Transverse colon (tissue), 4 donors: ENCODE measurements at places on chromosomes 1 and 21.

GRCh38 chr1:5738911-5739462 is 253.2 kb downstream of the NPHP4 start:
- DNase-seq, result no peak

DNA sequence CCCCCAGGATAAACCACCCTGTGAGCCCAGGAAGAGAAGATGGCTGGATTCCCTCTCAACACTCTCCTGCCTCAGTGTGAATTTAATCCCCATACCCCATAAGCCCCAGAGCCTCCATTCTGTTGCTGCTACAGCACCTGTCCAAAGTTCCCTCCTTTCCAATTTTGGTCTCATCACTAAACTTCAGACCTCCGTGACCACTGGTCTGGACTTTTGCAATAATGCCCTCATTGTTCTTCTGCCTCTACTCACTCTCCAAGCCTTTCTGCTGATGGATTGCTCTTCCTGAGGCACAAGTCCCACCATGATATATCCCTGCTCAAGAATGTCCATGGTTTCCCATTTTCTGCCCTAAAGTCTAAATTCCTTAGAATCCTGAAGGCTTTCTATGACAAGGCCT is 83.2 kb downstream of the CD58 start:
- DNase-seq, result no peak

GRCh38 chr1:182817802-182818201 is 21.3 kb upstream of the DHX9 start:
- DNase-seq, result no peak

DNA sequence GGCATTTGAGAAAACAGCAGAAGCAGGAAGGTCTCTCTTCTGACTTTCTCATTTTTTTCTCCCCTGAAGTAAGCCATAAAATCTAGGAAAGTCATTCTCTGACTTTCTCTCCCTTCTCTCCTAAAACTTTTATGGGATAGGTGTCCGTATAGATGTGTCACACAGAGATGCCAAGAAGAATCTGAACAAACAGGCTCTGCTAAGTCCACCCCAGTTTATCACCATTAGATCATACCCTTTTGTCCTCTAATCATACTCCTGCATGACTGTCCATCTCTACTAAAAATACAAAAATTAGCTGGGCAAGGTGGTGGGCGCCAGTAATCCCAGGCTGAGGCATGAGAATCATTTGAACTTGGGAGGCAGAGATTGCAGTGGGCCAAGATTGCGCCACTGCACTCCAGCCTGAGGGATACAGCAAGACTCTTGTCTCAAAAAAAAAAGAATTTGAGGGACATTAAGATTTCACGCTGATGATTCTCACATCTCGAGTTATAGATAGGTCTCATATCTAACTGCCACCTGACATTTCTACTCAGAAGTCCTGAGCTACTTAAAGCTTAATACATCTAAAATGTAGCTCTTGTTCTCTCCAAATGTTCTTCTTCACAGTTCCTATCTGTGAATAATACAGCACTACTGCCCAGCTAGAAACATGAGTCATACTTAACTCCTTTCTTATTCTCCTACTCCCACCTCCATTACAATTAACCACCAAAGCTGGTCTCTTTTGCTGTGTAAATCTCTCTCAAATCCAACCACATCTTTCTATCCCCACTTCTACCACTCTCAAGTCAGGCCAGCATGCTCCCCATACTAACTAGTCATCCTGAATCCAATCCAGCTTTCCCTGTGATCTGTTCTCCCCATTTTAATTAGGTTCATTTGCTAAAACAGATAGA is 47.7 kb downstream of the ZNF644 start:
- DNase-seq, result no peak

DNA sequence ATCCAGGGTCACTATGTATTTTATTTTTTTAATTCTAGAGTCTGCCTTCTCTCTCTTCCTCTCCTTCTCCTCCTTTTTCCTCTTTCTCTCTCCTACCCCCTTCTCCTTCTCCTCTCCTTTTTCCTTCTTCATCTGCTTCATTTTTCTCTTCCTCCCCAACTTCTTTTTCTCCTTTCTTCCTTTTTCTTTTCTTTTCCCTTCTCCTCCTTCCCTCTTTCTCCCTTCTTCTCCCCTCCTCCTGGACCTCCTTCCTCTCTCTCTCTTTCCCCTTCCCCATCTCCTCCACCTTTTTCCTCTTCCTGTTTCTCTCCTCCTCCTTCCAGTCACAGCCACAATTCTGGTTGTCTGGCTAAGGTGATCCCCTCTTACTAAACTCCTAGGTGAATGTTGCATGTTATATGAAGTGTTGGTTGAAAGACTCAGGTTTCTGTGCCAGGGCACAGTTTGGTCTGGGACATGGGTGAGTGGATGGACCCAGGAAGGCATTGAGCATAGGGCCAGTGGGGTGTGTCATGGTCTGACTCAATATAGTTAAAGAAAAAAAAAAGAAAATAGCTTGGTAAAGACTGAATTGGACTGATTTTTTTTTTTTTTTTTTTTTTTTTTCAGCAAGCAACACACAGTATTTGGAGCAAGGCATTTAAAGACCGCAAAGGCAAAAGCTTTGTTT is 266.9 kb downstream of the TGFB2 start:
- DNase-seq, result no peak

GRCh38 chr1:40425198-40425597 is 25.1 kb upstream of the ZFP69B start:
- DNase-seq, result no peak

DNA sequence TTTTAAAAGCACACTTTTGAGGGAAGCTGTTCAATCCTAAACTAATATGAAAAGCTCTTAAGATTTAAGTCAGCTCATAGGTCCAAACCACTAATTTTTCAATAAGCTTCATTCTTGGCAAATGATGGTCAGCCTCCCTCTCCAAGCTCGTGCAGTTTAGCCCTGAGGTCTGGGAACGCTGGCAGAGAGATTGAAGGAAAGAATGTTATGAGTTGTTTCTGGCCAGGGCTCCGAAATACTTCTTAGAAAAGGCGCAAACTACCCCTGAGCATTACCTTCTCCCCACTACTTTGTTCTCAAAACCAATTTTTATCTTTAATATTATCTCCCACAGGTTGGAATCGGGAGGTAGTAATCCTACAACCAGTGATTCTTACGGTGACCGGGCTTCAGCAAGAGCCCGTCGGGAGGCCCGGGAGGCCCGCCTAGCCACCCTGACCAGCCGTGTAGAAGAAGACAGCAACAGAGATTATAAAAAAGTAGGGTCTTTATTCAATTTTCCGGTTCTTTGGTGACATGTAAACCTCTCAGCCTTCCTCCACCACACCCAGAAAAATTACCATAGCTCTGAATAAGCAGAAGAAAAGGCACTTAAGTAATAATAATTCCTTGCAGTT is 147.7 kb downstream of the SYT2 start:
- DNase-seq, result no peak

DNA sequence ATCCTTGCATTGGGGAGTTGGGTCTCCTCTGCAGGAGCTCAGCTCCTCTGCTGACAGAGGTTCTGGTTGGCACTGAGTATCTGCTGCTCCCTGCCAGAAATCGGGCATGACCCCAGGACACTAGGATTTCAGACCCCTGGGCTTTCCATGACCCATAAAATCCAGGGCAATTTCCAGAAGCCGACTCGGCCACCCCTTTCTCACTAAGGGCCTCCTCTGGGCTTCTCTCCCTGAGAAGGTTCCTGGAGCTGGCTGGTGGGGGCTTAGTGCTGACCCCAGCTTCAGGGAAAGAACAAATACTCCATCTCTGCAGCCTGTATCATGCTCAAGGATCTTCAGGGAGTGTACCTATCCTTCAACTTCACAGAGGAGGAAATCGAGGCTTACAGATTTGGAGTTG is 603.4 kb downstream of the PTPRU start:
- DNase-seq, result no peak

- no peak for DNase-seq
Measured at GRCh38 chr1:23222331-23222730, 5.0 kb upstream of the HTR1D start.

GRCh38 chr21:46063227-46063626 is 34.7 kb upstream of the COL6A2 start:
- DNase-seq, result no peak

GRCh38 chr1:205298191-205298994 is 23.2 kb downstream of the NUAK2 start:
- no peak for DNase-seq

GRCh38 chr1:115717541-115717940 is 51.0 kb downstream of the CASQ2 start:
- DNase-seq, result peak; percentile 32

- no peak for DNase-seq
Measured at GRCh38 chr1:22903113-22903512, 69.6 kb downstream of the LACTBL1 start.

DNA sequence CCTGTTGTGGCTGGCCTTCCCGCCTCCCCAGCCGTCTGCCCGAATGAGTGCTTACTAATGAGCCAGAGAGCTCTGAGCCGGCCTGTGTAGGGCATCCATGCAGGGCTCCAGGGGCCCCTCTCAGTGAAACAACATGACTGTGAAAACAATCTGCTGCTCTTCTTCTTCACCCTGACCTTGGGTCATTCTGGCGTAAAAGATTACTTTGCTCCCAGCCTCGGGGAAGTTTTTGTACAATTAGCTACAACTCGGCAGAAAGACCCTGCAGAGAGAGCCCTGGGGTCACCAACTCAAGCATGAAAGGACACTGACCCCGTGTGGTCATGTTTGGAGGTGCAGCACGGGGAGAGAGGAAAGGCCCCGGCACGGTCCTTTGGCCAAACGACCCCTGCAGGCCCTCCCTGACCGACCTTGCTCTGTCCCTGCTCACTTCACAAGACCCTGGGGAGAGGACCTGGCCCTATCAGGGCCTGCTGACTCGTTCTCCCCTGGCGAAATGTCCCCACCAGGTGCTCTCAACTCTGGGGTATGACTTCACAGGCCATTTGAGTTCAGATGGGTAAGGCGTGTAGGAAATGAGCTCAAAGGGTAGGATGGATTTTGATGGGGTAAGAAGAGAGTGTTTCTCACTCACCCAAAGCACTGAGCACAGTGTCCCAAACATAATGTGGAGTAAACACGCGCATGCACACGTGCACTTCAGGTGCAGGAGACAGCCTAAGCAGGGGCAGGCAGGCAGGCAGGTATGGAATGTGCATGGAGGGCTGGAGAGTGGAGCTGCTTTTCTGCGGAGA is 22.9 kb upstream of the FAM20B start:
- DNase-seq, result peak; percentile 79

DNA sequence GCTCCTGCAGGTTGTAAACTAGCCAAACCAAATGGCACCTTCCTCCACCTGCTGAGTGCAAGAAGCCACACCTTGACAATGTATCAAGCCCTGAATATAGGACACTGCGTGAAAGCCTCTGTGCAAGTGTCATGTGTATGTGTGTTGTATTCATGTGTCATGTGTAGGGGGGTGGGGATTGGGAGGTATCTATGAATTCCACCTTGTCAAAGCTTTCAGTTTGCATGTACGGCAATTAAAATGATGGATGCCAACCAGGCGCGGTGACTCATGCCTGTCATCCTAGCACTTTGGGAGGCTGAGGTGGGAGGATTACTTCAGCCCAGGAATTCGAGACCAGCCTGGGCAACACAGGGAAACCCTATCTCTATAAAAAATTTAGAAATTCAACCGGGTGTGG is 19.8 kb downstream of the CD34 start:
- no peak for DNase-seq

- no peak for DNase-seq
Measured at GRCh38 chr1:234593771-234594504, 16.0 kb downstream of the IRF2BP2 start.

- no peak for DNase-seq
Measured at GRCh38 chr1:54290506-54291184, 90.7 kb downstream of the MRPL37 start.

DNA sequence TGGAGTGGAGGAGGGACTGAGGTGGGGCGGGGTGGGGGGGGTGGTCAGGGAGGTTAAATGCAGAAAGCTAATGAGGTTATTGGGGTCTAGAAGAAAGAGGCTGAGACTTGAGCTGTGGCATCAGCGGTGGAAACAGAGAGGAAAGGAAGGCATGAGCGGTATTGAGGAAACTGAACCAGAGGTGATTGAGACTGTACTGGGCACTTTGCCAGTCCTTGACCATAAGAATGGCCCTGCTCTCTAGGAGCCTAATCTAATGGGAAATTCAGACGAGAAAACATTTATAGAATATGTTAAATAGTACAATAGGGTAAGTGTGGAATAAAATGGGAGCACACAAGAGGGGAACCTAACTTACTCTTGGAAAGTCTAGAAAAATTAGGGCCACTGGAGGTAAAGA is 23.7 kb downstream of the SLC44A3 start:
- DNase-seq, result no peak

DNA sequence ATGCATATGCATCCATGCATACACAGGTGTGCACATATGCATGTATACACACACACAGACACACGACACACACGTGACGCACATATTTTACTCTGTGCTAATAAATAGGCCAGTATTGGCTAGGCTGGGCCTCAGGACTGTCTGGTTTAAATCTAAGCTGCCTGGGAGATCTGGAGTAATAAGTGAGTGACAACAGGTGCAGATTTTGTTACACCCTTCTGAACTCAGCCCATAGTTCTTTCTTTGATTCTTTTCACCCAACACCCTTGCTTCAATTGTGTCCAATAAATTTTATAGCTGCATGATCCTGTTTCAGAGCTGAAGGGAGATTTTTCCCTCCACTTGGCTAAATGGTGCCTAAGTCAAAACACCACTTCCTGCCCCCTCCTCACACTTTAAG is 132.8 kb downstream of the FGGY start:
- DNase-seq, result no peak

- DNase-seq, result no peak
Measured at GRCh38 chr1:21704145-21704544, 35.0 kb upstream of the RAP1GAP start.

DNA sequence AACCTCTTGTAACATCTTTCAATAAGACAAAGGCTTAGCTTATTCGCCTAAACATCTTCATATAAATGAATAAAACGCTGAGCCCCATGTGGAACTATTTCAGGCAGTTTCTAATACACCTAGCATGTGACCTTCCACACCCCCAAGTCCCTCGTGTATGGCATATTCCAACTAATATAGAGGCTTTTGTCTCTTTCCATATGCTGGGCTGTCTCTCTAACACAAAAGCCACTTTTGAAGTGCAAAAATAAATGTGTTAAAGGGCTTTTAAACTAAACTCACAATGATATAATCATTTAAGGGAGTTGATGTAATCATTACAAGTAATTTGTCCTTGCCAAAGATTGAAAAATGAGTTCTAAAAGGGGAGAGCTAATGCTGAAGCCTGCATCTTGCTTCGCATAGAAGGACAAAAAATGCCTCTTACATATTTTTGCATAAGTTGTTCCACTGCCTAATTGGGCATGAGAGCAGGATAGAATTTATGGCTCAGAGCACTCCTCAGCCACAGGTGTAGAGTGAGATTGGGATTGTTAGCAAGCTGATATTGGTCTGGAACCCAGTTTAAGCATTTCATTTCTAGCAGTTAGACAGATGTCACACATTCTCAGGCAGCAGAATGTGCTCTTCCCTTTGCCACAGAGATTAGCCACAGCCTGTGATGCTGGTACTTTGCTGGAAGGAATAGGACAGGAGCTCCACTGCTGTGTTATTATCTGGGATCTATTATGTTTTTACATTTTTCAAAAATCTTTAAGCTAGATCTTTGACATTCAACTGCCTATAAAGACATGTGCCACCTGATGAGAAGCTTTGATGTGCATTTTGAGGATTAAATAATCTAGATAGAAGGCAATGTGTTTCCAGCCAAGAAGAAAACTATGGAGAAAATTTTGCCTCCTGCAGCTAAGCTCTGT is 1044.4 kb downstream of the ADGRL2 start:
- no peak for DNase-seq

- DNase-seq, result peak; percentile 82
Measured at GRCh38 chr1:206969090-206969489, 1.2 kb downstream of the FCAMR start.
